Spinal cord (tissue), 10 donors: ENCODE measurements at places on chromosomes 16 and 17. TPM values are rescaled to one million over a fixed set of nuclear protein-coding genes. Genes with fewer than 3 reads are reported as not detected.

DNA sequence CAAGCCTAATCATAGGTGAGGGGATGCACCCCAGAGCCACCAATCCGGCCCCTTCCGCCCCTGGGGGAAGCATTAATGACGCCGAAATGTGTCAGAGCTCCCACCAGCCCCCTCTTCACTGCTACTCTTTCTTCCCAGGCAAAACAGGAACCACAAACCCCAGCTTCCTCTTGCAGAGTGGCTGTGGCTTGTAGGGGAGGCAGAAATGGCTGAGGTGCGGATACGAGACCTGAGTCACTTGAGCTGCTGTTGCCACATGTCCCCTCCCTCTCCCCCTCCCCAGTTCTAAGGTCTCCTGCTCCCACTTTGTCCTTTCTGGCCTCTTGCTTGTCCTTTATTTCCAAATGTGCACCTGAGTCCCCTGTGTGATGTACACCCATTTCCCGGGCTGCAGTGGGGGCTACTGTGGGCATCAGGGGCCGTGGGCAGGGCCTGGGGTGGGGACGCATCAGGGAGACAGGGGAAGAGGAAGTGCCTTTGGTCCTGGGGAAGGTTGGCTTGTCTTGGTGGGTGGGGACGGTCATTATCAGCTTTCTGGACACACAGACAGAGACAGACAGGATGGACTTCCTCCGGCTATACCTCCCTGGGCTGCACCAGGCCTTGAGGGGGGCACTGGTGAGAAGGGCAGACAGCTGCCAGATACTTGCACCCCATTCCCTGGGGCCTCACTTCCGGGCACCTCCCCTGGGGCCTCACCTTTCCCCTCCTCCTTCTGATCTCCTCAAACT lies at the start of gene APOBR:
Gene APOBR, plus strand, starts transcription at position 523 of the 731 bp plus-strand sequence. Its CDS starts 39 bp downstream, at position 562.
- no peak for DNase-seq
- H3K4me3 ChIP-seq = no peak within 1 kb of the TSS
- H3K36me3 ChIP-seq = peaks cover 4% of the 10 kb centered on the region

DNA sequence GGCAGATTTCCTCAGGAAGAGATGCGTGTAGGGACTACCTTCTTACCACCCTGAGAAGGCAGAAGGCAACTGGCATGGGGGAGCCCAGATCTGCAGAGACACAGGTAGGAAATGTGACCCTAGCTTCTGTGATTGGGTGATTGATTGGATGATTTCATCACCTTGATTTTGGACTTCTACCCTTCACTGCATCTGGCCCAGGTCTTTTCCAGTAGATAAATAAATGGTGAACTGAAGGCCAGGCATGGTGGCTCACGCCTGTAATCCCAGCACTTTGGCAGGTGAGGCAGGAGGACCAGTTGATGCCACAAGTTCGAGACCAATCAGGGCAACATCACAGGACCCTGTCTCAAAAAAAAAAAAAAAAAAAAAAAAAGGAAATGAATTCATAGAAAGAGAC lies 14.7 kb upstream of the SMURF2 start:
- no peaks in the 10 kb centered on the region for H3K4me1 ChIP-seq
- H3K36me3 ChIP-seq = no peaks in the 10 kb centered on the region
- no peak for DNase-seq
- H3K27ac ChIP-seq = no peak overlapping the region
- no peak overlapping the region for H3K4me3 ChIP-seq
- H3K27me3 ChIP-seq = no peaks in the 10 kb centered on the region

DNA sequence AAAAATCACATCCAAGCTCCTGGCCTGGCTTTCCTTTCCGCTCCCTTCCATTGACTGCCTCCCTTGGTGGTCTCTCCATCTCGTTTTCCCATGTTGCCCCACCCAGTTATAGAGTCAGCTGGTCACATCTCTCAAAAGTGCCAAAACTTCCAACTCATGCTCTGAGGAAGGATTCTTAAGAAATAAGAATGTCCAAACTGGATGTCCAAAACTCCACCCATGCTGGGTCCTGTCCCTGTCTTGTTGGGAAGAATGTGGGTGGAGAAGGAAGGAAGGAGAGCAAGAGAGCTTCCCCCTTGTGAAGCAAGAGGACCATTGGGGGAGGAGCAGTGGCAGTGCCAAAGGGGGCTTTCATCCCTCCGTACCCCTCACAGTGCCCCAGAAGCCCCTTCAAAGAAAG lies 44.6 kb upstream of the MAP3K14 start:
- DNase-seq = no peak
- peaks cover 6% of the 10 kb centered on the region for H3K4me1 ChIP-seq
- H3K36me3 ChIP-seq = no peaks in the 10 kb centered on the region
- H3K4me3 ChIP-seq = no peak overlapping the region

DNA sequence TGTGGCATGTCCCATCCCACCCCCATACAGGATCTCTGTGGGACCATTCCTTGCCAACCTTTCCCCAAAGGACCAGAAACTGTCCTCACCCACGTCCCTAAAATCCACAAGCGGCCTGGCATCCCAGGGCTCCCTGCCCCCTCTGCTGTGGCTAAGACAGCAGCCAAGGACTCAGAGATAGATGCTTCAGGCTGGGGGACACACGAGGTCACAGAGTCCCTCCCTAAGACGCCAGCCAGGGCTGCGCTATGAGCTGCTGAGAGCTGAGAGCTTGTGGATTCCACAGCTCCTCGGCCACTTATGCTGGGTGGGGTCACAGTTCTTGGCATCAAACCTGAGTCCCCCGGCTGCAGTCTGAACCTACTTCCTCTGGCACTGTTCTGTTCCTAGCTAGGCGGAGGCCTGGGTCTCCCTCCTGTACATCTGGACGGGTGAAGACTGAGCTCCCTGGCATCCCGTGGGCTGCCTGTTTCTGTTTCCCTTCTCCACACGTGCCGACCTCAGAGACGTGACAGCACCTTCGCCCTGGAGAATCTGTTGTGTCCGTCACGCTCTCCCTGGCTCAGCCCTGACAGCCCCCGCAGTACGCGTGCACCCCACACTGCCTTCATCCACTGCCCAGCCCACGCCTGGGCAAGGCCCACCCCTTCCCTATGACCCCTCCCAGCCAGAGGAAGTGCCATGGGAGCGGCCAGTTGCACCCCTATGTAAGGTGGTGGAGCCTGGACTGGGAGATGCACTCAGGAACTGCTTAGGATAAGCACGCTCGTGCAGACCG lies 61.2 kb downstream of the ENGASE start:
- no peaks in the 10 kb centered on the region for H3K27me3 ChIP-seq
- peaks cover 7% of the 10 kb centered on the region for H3K36me3 ChIP-seq
- H3K4me3 ChIP-seq = no peak overlapping the region
- H3K4me1 ChIP-seq = peaks cover 51% of the 10 kb centered on the region

DNA sequence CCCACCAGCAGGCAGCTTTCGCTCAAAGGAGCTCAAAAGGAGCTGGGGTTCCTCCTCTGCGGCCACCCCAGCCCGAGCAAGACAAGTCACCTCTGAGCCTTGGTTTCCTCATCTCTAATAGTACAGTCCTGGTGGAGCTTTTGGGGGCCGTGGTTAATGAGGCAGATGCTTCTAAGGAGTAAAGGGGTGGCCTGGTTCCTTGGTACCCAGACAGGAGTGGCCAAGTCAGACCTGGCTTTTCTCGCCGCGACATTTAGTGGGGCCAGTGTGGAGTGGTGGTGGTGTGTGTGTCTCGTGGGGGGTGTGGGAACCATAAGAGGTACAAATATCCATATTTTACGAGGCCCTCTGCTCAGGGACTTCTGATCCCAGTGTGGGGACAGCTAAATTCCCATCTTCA lies 6.7 kb downstream of the FOXF1 start:
- no peaks in the 10 kb centered on the region for H3K36me3 ChIP-seq
- no peak overlapping the region for H3K27ac ChIP-seq
- H3K4me1 ChIP-seq = peaks cover 22% of the 10 kb centered on the region
- peaks cover 96% of the 10 kb centered on the region for H3K27me3 ChIP-seq
- no peak for DNase-seq
- no peak overlapping the region for H3K4me3 ChIP-seq

DNA sequence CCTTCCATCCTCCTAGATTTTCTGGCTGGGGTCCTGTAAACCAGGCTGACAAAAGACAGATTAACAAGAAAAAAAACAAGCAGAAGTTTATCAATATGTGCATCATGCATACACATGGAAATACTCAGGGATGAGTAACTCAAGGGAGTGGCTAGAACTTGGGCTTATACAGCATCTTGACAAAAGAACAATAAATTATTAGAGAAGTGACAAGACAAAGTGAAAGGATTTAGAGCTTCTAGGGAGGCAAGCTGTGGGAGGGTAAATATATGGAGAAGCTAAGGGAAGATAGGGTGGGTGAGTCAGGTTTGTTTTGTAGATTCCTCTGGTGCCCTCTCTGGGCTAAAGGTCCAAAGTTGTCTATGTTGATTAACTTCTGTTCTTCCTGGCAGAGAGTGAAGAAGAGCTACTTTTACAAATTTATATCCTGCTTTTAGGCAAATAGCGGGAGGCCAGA lies 48.0 kb upstream of the NDRG4 start:
- H3K27ac ChIP-seq = no peak overlapping the region
- no peak overlapping the region for H3K4me3 ChIP-seq
- H3K36me3 ChIP-seq = no peaks in the 10 kb centered on the region
- no peak for DNase-seq

DNA sequence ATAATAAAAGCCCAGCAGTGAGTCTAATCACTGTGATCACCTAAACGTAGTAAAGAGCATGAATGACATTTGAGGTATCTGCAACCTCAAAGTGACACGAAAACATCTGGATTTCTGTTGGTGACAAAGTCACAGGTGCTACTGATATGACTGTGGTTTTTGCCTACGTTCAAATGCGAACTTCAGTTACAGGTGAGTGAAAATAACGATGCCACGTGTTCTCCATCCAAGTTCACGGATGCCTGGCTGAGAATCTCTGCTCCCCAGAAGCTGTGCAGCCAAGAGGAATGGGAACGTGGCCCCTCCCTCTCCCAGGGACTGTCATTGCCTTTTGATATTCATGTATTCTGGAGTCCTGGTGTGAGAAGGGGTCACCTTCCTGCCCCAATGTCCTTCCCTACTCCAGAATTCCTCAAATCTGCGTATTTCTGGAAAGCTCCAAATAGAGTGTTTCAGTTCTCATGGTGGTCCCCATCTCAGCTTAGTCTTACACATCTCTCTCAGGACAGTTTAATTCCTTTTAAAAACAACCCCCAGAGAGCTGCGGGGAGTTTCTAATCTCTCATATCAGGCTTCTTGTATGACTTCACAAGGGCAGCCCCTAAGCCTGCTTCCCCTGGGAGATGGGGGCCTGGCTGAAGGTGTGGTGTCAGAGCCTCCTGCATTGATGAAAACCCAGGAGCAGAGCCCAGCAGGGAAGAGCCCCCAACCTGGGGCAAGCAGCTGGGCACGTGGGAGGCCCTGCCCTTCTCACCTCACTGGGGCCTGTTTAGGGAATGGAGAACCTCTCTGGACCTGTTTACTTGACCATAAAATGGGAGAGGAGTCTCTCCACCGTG lies 25.8 kb downstream of the PIK3R5 start:
- H3K4me1 ChIP-seq = no peaks in the 10 kb centered on the region
- DNase-seq = no peak
- H3K27ac ChIP-seq = no peak overlapping the region
- H3K27me3 ChIP-seq = no peaks in the 10 kb centered on the region

GRCh38 chr16:27839419-27839818 lies 224.1 kb downstream of the GSG1L start:
- H3K4me1 ChIP-seq = no peaks in the 10 kb centered on the region
- H3K4me3 ChIP-seq = no peak overlapping the region
- no peak overlapping the region for H3K27ac ChIP-seq
- H3K36me3 ChIP-seq = peaks cover 3% of the 10 kb centered on the region
- no peaks in the 10 kb centered on the region for H3K27me3 ChIP-seq

The ABCC12 gene
- total RNA-seq = 0.11 TPM

The MT1A gene
- total RNA-seq = not detected
